ENCODE measurements at places on chromosomes 7 and 10.

GRCh38 chr10:14184841-14185315 lies 145.8 kb downstream of the FRMD4A start:
- DNase-seq = peak; percentile 32

GRCh38 chr10:33208166-33208565 lies 126.3 kb downstream of the NRP1 start:
- DNase-seq = no peak

DNA sequence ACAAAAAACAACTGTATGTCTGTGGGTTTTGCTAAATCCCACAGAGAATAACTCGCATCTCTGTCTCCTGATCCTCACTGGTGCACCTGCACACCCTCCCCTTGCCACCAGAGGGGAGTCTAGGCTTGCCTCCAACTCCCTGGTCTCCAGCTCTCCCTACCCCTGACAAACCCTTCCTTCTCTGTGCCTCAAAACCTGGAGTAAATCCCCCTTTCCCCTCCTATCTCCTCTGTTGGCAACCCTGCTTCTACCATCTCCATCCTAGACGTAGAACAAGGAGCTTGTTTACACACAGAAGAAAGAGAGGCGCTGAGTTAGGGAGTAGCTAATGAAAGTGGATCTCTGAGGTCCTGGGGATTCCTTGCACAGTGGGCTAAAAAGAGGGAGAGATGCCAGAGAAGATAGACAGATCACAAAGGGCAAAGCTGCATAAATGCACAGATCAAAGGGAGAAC lies 6.0 kb downstream of the MBLAC1 start:
- peak; percentile 66 for DNase-seq

GRCh38 chr7:1535701-1536454 lies 5.4 kb downstream of the MAFK start:
- DNase-seq = no peak

- no peak for DNase-seq
These were observed 56.8 kb downstream of the JAZF1 start for GRCh38 chr7:28123752-28124151.
